Iris pigment epithelial cell (primary cell): ENCODE measurements at places on chromosomes 1 and 21.

DNA sequence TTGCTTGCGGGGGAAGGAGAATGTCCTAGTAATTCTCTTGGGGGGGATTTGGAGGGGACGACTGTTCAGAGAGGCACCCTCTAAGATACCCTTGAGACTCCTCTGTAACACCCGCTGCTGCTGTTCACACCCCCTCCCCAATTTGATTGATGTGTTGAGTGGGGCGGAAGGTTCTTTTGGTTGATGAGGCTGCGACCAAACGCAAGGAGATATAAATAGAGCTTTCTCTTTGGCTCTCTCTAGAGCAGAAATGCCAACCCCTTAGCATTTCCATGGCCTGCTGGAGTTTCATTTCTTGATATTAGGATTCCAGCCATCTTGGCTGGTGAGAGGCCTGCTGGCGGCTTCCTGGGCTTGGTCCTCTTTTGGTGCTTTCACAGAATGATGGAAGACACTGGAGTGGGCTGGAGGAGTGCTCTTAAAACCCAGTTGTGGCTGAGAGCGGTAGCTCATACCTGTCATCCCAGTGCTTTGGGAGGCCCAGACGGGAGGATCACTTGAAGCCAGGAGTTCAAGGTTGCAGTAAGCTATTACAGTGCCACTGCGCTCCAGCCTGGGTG, 2.0 kb downstream of the PIK3CD start:
- DNase-seq: no peak

DNA sequence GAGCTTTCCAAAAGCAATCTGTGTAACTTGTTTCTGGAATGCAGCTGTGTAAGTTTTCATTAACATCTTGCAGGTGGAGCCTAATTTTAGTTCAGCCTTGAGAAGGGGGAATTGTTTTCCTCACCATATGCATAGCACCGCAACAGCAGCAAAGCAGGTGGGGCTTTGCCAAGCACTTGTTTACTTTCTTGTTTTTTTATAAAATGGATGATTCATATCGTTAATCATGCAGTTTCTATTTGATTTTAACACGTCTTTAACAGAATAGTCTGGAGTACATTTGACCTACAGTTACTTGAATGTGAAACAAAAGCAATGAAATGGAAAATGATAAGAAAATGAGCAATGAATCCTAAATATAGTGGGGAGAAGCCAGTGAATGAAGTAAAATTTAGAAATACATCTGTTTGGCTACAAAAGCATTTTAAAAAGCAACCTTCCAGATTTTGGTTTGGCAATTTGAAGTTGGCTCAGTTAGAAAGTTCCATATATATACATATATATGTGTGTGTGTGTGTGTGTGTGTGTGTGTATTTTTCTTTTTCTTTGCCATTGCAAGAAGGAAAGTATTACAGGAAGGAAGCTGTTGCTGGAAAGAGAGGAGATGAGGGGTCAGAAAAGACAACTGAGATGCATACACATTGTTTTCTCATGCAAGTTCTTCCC, 119.0 kb upstream of the ADGRL2 start:
- peak; percentile 69 for DNase-seq

DNA sequence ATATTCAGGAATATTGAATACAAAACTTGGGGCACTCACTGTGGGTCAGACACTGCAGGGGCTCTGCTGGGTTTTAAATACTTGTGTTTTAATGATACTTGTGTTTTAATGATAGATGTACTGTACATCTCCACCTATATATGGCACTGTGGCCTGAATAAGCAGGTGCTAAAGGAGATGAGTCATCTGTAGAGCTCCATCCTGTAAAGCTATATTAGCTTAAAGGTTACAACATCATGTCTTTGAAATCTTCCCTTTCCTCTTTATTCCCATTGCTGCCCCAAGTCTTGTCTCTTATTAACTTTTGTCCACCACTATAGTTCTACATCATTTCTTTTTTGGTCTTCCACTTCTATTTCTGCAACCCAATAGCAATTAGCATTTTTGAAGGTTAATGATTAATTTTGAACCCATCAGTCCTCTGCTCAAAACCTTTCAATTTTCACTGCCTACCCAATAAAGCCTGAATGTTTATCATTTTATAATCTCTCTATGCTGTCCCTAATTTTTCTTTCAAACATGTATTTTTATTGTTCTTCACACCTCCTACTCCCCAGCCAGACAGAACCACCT, 113.3 kb upstream of the PTGFR start:
- peak; percentile 62 for DNase-seq

- peak; percentile 23 for DNase-seq
Observed at GRCh38 chr21:43702785-43703034, 16.2 kb upstream of the PDXK start.

DNA sequence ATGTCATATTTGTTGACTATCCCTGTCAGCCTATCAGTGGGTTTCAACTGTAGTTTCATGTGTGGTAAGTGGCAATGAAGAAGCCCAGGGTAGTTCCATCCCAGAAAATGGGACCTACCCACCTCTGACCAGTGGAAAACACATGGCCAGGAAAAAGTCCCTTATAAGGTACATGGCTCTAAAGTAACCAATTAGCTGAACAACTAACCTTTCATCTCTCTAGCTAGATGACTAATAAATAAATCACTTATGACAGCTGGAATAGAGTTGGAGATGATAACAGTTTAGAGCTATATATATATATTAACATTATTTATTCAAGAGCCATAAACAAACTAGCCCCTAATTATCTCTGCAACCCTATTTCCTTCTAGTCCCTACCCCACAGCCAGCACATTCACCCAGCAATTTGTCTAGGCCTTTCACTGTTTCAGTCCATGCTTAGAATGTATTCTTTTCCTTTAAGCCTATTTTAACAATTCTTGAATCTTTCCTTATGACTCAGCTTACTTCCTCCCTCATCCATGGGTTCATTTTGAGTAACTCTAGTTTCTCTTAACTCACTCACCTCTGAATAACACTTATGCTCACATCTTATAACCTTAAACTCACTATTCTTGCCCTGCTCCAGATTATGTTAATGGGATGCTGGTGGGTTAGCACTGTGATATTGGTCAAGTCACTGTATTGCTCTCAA, 83.7 kb downstream of the TNFSF18 start:
- DNase-seq: peak; percentile 75

GRCh38 chr1:42747125-42747524, 7.1 kb upstream of the CLDN19 start:
- DNase-seq: no peak

DNA sequence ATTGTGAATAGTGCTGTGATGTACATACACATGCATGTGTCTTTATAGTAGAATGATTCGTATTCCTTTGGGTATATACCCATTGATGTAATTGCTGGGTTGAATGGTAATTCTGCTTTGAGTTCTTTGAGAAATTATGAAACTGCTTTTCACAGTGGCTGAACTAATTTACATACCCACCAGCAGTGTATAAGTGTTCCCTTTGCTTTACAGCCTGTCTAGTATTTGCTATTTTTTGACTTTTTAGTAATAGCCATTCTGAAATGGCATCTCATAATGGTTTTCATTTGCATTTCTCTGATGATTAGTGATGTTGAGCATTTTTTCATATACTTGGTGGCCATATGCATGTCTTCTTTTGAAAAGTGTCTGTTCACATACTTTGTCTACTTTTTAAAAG, 54.5 kb upstream of the FAM78B start:
- DNase-seq: no peak

DNA sequence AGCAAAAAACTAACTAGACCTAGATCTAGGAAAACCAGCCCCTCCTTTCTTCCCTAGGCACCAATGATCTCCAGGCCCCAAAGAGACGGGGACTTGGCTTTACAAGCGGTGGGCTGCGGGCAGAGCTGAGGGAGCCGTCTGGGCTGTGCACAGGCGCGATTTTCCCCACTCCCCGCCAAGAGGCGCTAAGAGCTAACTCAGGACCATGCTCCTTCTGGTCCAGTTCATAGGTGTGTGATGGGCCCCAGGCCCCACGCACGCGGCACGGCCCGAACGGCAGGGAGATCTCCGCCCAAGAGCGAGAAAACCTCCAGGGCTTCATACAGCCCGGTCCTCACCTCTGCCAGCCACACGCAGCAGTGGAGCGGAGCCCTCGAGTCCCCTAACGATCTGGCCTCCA, 7.5 kb upstream of the GPR153 start:
- no peak for DNase-seq

GRCh38 chr21:44461005-44461404, 5.7 kb downstream of the LRRC3 start:
- no peak for DNase-seq

DNA sequence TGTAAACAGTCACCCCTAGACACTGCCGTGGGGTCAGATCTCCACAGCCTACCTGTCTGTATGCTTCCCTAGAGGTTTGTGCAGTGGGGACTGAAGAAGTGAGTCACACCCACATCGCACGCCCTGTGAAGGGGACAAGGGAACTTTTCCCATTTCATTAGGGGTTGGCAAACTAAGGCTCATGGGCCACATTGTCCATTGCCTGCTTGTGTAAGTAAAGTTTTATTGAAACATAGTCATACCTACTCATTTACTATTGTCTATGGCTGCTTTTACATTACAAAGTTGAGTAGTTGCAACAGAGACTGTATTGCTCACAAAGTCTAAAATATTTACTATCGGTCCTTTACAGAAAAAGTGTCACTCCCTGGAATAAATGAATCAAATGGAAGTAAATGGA, 2.5 kb upstream of the FGGY start:
- DNase-seq: no peak

- DNase-seq: peak; percentile 68
Observed at GRCh38 chr1:184945678-184946412, 28.5 kb downstream of the NIBAN1 start.

DNA sequence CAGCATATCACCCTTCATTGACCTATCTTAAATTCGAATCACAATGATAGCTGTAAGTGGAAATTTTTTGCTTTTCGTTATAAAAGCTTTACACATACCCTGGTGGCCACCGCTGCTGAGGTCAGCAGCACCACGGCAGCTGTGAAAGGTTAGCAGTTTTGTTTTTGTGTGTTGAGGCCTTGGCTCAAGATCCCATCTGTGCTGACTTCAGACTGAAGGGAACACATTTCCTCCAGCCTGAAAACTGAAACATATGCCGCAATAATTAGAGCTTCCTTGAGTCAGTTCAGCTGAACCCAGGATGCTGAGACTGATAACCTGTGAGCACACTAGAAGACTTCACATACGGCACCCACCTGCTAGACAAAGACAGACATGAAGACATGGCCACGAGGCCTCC, 103.0 kb downstream of the SMYD3 start:
- DNase-seq: peak; percentile 44

- DNase-seq: no peak
Observed at GRCh38 chr1:99776120-99776519, 9.7 kb upstream of the FRRS1 start.

DNA sequence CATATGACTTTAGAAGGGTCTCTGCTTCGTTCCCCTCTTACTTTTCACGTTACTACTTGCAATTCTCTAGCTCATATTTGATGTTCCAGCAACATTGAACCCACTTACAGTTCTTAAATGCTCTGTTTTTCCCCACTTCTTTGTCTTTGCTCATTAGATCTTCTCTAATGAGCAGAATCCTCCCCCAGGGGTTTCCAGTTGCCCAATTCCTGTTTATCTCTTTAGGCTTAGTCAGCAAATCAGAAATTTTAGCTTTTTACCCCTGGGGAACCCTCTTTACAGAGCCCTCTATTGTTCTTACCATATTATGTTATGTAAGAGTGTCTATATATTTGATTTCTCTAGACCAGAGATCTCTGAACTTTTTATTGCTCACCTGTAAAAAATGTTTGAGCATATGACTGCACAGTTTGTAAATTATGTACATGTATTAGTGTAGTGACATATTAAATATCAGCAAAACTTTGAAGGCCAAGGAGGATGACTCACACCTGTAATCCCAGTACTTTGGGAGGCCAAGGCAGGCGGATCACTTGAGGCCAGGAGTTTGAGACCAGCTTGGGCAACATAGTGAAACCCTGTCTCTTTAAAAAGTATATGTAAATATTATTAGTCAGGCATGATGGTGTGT, 71.4 kb downstream of the FNBP1L start:
- peak; percentile 75 for DNase-seq

- no peak for DNase-seq
Observed at GRCh38 chr21:44920694-44921604, at the start of gene ITGB2. TSS of gene ITGB2 (minus strand) at chr21:44920899. CDS start at chr21:44910782, 10,117 bp downstream.

GRCh38 chr1:32399843-32400242, 5.6 kb upstream of the BSDC1 start:
- no peak for DNase-seq

DNA sequence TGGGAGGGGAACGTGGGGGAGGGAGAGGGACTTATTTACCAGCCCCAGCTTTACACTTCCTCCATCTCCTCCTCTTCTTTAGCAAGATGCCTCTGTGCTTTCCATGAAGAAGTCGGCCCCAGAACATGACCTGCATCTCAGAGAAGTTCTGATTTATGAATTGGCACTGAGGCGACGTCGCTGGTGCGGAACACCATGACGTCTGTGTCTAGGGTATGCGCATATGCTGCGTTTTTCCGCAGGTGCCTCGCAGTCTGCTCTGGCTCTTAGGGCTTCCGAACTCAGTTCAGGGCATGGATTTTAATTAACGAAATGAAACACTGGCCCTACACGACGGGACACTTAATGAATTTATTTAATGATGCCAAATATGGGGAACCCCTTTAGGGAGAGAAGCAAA, 510.3 kb downstream of the SMYD3 start:
- no peak for DNase-seq

- DNase-seq: no peak
Observed at GRCh38 chr1:25699500-25700143, 83.0 kb downstream of the MAN1C1 start.

- no peak for DNase-seq
Observed at GRCh38 chr1:6384135-6384534, 9.4 kb downstream of the ACOT7 start.

- DNase-seq: no peak
Observed at GRCh38 chr21:17442165-17442564, 70.7 kb upstream of the CXADR start.

GRCh38 chr1:32372149-32372756, 9.9 kb downstream of the TSSK3 start:
- no peak for DNase-seq

- DNase-seq: no peak
Observed at GRCh38 chr1:153141377-153141776, 9.3 kb downstream of the SPRR2G start.

GRCh38 chr1:234553240-234554188, 56.5 kb downstream of the IRF2BP2 start:
- peak; percentile 92 for DNase-seq
